ENCODE measurements at places on chromosomes 13 and 19.

GRCh38 chr13:51562011-51562671 is 22.1 kb upstream of the WDFY2 start:
- DNase-seq = no peak

DNA sequence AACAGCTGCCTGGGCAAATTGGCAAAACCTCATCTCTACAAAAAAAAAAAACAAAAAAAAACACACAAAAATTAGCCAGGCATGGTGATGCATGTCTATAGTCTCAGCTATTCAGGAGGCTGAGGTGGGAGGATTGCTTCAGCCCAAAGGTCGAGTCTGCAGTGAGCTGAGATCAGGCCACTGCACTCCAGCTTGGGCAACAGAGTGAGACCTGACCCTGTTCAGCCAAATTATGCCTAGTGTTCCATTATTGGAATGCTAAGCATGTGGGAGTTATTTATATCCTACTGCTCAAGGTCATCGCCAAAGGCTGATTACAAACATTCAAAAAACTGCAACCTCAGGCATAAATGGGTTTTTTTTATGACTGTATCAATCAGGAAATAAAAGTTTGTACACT is 1251.0 kb upstream of the PCDH9 start:
- DNase-seq = no peak

GRCh38 chr13:71217827-71218226 is 649.2 kb downstream of the DACH1 start:
- no peak for DNase-seq

- DNase-seq = no peak
Measured at GRCh38 chr19:907183-907853, 5.7 kb downstream of the R3HDM4 start.

DNA sequence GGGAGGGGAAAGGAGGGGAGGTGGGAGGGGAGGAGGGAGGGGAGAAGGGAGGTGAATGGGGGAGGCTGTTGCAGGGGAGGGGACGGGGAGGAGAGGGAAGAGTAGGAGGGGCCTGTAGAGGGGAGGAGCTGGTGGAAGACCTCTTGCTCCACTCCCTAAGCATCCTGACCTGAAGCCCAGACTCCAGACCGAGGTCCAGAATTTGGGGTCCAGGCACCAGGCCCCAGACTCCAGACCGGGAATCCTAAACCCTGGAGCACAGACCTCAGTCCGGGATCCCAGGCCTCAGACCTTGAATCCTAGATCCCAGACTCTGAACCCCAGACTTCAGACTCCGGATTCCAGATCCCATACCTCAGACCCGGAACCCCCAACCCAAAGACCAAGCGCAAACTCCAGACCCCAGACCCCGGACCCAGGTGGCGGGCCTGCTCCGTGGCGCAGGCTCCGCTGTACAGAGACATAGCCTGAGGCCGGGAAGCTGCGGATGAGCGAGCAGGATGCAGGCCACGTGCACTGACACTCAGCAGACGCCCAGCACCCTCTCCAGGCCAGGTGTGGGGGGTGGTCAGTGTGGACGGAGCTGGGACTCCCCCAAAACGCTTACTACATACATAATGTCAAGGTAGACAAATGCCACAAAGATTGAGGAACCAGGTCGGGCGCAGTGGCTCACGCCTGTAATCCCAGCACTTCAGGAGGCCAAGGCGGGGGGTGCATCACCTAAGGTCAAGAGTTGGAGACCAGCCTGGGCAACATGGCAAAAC is 710 bp upstream of the BTBD2 start:
- peak; percentile 57 for DNase-seq

DNA sequence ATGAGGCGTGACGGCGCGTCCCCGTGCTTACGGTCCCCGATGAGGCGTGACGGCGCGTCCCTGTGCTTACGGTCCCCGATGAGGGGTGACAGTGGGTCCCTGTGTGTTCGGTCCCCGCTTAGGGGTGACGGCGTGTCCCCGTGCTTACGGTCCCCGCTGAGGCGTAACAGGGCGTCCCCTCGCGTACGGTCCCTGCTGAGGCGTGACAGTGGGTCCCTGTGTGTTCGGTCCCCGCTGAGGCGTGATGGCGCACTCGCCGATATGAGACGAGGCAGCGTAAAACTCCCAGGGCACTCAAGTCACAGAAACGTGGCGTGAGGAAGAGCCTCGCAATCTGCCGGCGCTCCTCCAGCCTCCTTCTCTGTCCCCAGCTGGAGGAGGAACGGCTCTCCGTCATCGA is 20.9 kb downstream of the CFAP97D2 start:
- DNase-seq = no peak

DNA sequence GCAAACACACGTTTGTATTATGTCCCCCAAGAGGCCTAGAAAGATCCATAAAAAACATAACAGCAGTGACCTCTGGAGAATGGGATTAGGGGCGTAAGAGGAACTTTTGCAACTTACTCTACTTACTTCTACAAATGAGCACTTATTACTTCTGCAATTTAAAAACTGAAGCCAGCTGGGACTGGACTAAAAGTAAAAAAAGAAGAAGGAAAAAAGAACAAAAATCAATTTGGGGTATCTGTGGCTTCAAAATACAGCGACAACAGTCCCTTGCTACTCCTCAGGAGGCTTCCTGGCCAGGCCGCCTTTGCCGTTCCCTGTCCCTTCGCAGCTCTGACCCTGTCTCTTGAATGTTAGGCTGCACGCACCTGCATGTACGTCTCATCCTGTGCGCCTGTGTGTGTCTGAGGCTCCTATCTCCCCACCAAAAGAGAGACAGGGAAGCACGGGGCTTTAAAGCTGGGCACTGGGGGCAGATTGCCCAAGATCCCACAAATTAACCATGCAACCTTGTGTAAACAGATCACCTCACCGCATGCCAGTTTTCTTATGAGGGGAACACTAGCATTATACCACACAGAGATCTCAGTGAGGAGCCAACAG is 12.1 kb upstream of the FKRP start:
- peak; percentile 95 for DNase-seq

DNA sequence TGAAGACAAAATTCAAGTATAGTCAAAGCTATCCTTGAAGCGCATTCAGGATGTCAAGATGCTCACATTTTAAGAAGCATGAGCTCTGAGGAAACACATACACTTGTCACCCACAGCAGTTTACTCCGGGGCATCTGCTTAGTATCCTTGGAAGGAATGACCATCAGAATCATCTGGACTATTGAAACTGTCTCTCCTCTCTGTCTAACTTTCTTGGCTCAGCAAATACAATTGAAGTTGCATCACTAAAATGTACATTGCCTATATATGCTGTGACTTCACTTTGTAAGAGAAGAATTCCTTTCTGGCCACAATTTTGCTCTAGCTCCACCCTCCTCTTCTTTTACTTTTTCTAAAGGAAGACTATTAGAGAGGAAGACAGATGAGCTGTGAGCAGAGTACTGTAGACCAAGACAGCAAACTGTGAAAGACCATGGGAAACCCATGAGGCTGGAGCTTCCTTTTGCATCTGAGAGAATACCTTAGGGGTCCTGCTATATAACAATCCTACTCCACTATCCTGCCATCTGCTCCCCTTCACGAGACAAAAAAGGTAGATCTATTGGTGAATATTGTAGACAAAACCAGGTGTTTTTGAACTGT is 906.3 kb downstream of the PCDH9 start:
- no peak for DNase-seq
